ENCODE measurements at places on chromosomes 7 and 10.

DNA sequence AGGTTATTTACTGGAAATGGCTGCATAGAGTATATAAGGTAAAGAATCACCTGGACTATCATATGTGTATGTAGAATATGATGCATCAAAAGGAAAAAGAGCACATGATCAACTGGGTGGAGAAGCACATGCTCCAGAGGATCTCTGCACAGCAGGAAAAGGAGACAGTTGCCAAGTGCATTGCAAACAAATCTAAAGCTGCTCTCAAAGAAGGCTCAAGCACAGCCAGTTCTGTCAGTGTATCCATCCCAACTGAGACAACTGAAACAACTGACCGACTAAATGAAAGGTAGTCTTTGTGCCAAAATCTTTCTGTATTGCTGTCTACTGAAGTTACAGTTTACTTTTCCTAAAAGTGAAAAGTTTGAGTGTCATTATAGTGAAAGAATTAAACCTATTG lies 83.2 kb upstream of the SGCE start:
- DNase-seq = no peak

GRCh38 chr10:102735065-102735562 lies 8.6 kb upstream of the WBP1L start:
- DNase-seq = peak; percentile 67

GRCh38 chr7:155683098-155683497 lies 38.6 kb downstream of the RBM33 start:
- no peak for DNase-seq

DNA sequence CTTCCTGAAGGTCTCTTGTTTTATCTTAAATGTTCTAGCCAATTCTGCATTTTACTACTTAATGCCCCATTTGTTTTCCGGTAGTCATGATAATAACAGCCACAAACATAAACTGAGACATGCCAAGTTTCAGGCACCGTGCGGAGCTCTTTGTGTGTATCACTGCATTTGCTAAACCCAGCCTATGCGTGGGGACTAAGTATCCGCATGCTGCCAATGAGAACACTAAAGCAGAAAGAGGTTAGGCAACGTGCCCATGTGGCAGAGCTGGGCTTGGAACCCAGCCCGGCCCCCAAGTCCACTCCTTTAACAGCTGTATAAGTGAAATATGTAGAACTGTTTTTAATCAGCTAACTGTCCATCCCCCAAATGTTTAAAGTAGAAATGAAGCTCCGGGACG lies 54.1 kb downstream of the SLIT1 start:
- no peak for DNase-seq

DNA sequence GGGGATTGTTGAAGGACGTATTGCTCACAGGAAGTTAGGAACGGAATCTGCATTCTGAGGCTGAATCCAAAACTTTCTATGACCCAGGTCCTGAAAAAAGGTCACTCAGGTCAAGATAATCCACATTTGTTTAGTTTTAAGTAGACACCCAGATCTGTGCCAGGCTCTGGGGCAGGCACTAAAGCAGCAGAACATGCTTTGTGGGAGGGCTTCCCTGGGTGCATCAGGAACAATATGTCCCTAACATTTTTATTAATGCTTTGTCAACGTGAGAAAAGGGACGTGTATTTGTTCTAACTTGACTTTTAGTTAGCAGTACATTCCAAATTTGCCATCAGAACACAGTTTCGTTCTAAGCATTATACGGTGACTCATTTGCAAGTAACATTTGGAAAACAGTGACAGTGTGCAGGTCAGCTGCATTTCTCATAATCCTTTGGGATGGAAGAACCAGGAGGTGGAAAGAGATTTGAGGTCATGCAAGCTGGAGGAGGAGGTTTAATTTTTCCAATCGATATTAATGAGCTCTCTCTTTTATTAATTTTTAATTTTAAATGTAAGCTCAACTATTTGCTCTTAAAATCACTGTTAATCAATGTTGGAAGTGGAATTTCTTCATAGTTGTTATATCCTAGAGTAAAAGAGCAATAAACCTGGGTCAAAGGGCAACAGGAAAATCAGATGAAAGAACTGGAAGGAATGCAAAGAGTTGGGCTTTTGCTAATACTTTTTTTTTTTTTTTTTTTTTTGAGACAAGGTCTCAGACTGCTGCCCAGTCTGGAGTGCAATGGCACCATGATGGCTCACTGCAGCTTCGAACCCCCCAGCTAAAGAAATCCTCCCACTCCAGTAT lies 35.0 kb downstream of the TAS2R41 start:
- DNase-seq = no peak
